ENCODE measurements at places on chromosomes 13 and 19.
A peak's percentile ranks its signal among the peaks of the same experiment; 100 is the strongest.

- no peak for DNase-seq
Measured at GRCh38 chr19:16327501-16327900, 2.9 kb downstream of the KLF2 start.

GRCh38 chr13:33645591-33646554 is 172.1 kb upstream of the RFC3 start:
- DNase-seq: no peak

GRCh38 chr13:84399320-84400085 is 517.2 kb upstream of the SLITRK1 start:
- DNase-seq: no peak

DNA sequence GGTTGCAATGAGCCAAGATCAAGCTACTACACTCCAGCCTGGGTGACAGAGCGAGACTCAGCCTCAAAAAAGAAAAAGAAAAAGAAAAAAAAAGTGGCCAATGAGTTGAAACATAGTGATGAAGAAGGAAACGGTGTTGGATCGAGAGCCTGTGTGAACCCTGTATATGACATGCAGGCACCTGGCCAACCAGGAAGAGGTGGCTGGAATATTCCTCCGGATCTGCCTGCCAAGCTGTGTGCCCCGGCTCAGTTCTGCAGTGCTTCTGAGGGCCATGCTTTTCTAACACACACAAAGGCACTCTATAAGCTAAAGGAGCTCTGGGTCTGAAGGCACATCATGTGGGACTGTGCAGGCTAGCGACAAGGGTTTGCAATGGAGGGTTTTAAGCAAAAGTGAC is 3.7 kb upstream of the ZNF444 start:
- no peak for DNase-seq

DNA sequence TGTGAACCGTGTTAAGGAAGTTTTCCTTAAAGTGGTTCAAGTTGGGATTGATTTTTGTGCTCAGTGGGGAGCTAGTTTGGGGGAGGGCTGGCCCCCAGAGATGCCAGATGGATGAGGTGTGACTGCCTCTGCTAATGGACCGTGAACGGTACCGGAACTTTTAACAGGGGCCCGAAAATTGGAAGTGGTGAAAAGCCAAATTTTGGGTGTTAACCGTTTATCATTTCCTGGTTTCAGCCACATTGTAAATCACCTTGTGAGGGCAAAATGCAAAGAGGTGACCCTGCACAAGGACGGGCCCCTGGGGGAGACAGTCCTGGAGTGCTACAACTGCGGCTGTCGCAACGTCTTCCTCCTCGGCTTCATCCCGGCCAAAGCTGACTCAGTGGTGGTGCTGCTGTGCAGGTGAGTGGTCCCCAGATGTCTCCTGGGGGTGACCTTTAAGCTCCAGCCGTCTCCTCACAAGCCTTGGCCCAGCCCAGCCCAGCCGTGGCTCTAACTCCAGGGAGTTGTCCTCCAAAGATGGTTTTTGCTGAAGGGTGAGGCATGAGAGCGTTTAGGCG is 18.2 kb downstream of the UPF1 start:
- no peak for DNase-seq

DNA sequence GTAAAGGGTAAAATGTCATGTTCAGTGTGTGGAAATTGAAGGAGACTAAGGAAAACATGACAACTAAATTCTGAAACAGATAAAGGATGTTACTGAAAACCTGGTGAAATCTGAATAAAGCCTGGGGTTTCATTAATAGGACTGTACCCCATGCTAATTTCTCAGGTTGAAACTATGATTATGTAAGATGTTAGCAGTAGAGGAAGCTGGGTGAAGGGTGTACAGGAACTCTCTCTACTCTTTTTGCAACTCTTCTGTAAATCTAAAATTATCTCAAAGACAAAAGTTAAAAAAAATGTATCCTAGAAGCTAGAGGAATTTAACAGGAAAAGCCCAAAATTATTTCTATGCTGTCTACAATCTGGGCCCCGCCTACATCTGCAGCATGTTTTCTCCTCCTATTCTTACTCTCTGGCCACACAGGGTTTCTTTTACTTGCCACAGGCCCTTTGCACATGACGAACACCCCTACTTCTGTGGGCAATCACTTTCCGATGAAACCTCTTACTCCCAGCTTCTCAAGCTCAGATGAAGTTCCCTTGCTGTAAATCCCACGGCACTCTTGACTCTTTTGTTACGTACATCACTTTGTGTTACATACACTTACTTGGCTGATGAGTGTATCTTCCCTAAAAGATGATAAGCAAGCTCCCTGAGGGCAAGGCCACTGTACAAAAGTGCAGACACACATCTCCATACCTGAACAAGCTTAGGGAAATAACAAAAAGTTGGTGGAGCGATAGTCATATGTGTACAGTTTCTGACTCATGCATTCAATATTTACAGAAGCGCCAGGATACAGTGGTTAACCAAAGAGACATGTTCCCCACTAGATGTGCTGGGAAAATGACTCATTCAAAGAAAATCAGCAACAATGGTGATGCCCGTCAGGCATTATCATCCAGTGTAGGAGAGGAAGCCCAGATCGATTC is 32.6 kb downstream of the RUBCNL start:
- DNase-seq: peak; percentile 83

DNA sequence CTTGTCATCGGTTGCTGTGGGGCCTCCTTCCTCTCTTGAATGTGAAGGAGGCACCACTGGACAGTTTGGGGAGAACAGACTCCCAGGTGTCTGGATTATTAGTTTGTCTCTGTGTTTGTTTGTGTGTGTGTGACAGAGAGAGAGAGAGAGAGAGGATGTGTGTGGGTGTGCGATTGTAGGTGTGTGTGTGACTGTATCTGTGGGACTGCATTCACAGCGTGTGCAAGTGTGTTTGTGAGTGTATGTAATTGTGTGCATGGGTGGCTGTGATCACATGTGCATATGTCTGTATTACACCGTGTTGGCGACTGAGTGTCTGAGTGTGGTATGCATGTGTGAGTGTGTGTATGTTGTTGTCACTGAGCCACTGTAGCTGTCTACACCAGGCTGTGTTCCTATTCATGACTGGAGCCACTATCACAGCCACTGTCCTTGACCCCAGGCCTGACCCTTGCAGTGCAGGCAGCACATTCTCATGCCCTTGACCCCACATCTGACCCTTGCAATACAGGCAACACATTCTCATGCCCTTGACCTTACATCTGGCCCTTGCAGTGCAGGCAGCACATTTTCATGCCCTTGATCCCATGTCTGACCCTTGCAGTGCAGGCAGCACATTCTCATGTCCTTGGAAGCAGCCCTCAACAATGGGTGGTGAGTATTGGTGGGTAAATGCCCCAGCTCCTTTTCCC is 25.1 kb upstream of the CYP4F8 start:
- DNase-seq: no peak

GRCh38 chr19:29662604-29663404 is 2.5 kb upstream of the PLEKHF1 start:
- no peak for DNase-seq

- no peak for DNase-seq
Measured at GRCh38 chr19:53007606-53008005, 6.1 kb upstream of the ERVV-1 start.

DNA sequence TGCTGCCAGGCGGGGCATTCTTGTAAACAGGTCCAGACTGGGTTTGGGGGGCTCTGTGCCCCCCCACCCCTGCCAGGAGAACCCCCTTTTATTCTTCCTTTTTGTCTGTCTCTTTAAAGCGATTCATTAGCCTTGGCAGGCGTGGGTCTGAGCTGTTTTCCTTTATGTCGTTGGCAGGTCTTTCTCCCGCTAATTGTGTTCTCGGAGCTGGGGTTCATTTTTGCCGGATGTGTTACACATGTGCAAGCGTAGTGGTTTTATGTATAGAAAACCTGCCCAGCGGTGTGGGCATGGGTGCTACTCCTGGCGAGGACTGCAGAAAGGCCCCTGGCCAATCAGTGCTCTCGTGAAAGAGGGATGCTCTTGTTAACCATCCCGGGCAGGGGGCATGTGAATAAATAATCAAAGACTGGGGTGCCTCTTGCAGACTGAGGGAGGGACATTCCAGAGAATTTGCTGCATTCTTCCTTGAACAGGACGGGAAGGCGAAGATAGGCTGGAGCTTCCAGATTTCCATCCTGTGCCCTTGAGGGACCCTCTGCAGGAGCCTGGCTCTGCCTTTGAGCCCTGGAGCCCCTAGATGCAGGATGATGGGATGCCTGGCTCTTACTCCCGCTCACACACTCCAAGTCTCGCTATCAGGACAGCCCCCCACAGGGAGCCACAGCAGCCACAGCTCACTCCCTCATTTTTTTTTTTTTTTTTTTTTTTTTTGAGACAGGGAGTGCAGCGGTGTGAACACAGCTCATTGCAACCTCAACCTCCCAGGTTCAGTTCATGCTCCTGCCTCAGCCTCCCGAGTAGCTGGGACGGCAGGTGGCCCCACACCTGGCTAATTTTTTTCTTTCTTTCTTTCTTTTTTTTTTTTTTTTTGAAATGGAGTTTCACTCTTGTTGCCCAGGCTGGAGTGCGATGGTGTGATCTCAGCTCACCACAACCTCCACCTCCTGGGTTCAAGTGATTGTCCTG is 14.1 kb downstream of the CARM1 start:
- DNase-seq: no peak

DNA sequence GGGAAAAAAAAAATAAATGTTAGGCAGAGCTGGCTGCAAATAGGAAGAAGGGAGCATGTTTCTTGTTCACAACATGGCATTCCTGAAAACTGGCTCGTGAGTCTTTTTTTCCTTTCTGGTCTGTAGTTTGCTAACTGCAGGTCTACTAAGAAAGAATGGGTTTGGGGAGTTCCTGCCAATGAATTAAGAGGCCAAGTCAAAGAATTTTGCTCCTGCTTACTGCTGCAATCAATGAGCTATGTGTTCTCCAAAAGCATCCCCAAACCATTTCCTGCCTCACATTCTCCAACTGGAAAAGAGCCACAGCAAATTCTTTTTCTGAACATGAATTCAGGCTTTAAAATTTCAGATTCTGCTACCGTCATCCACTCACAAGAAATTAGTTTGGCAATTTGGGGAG is 88.6 kb downstream of the DCT start:
- DNase-seq: no peak

DNA sequence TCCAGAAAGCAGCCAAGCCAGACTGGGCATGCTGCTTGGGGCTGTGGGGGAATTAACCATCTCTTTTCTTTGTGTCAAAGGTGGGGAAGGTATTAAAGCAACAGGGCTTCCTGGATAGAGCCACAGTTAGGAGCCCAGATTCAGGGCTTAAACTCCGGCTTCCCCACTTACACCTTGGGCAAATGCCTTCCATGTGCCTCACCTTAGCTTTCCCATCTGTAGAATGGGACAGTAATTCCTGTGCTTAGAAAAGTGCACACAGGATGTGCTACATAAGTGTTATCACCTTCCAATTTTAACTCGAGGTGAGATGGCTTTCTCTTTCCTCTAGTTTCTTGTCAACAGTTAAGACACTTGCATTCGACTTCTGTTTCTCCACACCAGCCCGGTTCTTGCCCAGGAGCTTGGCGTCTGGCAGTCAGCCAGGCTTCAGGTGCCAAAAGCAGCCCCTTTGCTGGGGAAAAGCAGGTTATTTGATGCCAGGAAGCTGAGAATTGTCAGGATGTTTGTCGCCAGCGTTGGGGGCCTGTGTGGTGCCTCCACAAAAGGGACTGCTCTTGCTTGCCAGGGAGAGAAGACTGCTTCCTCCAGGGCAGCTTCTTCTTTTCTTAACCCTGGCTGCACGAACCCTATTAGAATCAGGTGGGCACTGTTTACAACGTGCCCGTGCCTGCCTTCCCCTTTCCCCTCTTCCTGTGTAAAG is 79.2 kb downstream of the SIPA1L3 start:
- DNase-seq: no peak

GRCh38 chr19:41994994-41995958 is 1.2 kb upstream of the ATP1A3 start:
- no peak for DNase-seq

DNA sequence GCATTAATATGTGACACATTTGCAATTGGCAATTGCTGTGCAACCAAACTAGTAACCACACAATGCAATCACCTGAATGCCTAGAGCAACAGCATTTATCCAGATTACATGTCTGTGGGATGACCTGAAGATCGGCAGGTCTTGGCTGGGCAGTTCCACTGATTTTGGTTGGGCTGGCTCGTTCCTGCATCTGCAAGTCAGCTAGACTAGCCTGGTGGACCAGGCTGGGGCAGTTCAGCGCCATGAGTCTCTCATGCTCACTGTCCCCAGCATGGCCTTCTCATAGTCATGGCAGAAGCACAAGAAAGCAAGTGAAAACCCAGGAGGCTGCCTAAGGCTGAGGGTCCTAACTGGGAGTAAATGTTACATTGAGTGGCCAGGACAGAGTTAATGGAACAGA is 229.1 kb upstream of the TSHZ3 start:
- DNase-seq: no peak

GRCh38 chr13:81293594-81294164 is 952.8 kb upstream of the SPRY2 start:
- DNase-seq: no peak

DNA sequence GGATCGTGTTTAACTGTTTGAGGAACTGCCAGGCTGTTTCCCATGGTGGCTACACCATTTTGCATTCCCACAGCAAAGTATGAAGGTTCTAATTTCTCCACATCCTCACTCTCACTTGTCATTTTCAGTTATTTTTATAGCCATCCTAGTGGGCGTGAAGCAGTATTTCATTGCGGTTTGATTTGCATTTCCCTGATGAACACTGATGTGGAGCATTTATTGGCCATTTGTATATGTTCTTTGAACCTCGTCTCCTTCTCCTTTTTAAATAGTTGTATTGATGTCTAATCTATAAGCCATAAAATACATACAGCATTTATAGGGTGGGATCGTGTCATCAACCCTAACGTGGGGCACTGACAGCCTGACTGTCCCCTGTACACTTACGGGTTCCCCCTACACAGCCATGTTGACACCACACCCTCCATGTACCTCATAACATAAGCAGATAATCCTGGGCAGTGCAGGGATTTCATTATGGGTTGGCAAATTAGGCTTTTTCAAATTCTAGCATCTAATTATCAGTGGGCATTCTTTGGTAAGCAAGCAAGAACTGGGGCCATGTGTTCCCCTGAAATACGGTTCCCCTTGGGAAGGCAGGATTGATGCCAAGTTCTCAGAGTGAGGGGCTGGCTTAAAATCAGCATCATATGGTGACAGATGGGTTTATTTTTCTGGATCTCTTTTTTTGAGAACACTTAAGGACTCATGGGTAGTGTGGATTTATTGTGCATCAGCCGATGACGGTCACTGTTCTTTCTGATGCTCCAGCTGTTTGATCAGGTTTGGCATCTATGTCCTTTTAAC is 11.6 kb upstream of the ZBTB45 start:
- DNase-seq: no peak

GRCh38 chr19:50713556-50714236 is 5.9 kb downstream of the SHANK1 start:
- no peak for DNase-seq

DNA sequence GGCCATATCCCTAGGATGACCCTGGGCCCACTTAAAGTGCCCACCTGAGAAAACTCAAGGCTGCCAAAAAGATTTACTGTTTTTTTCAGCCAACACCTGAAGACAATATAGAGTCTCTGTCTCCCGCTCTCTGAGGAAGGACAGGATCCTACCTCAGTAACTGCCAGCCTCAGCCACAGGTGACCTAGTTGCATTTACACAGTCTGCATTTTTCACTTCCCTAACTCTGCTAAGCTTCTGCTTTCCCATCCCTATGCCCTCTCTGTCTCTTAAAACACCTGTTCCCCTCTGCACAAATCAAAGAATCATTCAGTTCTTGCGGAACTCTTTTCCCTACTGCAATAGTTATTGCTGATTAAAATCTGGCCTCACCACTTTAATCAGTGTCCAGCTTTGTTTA is 609.5 kb downstream of the UQCRFS1 start:
- no peak for DNase-seq
